ENCODE measurements at places on chromosomes 2 and 18.

DNA sequence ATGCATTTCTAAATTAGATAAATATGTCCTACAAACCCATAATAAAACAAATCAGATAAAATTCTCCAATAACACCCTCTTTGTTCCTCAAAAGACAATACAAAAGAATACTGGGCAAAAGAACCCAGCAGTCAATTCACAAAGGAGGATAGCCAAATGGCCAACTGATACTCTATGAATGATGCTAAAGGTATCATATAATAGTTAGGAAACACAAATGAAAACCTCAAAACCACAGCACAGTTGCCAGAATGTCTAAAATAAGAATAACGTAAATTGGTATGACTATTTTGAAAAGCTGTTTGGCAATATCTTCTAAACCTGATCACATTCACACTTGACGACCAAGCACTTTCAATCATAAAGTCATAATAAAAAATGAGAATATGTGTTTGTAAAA, 315.4 kb downstream of the CDH7 start:
- no peak for DNase-seq

DNA sequence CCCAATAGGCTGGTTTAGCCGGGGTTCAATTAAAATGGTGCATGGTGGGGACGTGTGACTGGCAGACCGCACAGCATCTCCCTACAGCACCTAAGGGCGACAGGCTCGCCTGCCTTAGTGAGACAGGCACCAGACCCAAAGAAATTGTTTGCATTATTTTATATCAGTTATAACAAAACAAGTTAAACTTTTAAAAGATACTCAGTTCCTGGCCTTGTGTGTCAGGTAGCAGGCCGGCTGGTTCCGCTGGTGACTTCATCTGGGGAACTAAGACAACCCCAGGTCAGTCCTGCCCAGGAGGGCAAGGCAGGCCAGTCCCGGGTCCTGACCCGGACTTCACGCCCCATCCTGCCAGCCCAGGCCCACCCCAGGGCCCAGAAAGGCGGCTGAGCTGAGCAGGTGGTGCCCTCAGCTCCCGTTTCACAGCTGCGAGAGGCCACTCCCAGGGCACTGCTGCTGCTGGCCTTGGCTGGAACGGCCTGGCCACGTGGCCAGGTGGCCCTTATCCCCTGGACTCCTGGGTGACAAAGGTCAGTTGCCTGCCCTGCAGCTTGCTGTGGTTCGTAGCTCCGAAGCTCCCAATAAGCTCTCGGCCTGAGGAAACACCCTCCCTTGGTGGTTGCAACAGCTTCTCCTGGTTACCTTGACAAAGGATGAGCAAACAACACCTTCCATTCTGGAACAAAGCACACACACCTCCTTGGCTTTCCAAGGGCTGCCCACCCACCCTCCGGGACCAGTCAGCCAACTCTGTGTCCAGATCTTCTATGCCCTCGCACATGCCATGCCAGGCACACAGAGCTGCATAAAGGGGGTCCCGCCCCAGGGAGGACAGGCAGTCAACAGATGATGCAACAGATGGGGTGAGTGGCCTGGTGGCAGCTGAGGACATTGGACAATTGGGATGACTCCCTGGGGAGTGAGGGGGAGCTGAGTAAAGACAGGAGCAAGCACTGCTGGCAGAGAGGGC, 11.3 kb upstream of the AGXT start:
- DNase-seq, result no peak

DNA sequence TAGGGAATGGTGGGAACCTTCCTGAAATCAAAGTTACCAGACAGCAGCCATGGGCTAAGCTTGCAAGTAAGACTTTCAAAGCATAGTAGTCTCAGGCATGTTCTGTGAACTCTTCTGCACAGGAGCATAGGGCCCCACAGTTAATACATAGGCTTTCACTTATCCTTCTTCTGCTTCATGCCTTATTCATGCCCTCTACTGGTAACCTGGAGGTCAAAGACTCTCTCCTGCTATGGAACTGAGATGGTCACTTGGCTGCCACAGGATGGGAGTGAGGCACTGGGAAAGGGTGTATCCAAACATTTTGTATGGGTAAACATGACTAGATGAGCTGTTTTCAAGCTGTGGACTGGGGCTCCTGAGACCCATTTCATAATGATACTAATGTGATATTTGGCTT, 49.1 kb upstream of the ZNF638 start:
- DNase-seq, result no peak

- DNase-seq, result no peak
Measured at GRCh38 chr2:203586206-203586605, 51.1 kb upstream of the RAPH1 start.

DNA sequence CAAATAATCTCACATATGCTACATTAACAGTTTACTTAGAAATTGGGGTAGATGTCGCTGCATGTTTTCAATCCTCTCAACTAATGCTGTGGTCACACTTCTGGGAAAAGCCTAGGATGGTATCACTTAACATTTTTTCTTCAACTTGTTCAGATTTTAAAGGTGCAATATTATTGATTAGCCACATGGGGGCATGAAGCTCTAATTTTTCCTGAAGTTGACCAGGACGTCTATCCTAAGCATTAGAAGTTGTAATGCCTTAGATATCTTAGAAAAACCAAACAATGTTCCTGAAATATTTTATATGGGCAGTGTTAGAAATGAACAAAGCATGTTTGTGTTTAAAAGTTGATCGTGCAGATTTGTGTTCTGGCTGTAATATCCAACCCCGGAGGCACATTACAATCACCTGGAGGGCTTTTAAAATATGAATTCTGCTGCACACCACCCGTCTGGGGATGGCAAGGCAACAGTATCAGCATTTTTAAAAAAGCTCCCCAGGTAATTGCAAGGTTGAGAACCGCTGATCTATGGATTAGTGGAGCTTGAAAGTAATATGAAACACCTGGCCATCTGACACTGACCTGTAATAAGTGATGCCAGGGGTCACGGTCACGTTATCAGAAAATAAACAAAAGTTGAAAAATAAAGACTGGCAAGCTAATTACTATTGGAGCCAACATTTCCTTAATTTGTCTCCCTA, 100.5 kb upstream of the LMAN1 start:
- peak; percentile 67 for DNase-seq

DNA sequence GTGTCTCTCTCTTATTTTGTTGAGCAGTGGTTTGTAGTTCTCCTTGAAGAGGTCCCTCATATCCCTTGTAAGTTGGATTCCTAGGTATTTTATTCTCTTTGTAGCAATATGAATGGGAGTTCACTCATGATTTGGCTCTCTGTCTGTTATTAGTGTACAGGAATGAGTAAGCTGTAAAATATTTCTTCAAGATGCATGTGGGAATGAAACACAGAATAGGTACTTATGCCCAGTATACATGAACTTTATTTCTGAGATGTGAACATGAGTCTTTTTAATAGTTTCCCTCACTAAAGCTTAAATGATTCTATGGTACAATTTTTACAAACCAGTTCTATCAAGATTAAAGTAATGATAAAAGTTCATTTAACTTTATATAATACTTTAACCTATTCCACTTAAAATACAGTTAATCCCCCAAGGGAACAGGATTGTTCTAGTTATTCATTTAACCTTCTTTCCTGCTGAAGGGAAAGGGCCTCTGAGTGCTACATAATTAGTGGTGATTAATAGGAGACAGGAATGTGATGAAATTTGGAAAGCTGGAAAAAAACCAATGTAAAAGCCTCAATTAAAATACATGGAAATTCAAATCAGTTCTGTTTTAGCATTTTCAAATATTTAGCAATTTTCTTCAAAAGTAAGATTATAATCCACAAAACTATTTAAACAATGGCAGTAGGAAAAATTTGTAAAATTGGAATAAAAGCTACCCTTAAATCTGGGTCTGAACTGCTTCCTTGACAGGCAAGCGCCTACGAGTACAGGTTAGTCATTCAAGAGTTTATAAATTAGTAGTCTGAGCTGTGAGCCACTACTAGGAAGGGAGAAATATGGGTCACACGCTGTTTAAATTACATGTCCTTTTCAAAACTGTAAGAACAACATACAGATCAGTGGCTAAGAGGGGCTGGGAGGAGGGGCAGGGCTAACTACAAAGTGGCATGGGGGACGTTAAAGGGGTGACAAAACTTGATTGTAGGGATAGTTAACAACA, 28.9 kb downstream of the SPIRE1 start:
- DNase-seq, result peak; percentile 79

GRCh38 chr2:101658387-101658786, 39.1 kb upstream of the MAP4K4 start:
- no peak for DNase-seq

DNA sequence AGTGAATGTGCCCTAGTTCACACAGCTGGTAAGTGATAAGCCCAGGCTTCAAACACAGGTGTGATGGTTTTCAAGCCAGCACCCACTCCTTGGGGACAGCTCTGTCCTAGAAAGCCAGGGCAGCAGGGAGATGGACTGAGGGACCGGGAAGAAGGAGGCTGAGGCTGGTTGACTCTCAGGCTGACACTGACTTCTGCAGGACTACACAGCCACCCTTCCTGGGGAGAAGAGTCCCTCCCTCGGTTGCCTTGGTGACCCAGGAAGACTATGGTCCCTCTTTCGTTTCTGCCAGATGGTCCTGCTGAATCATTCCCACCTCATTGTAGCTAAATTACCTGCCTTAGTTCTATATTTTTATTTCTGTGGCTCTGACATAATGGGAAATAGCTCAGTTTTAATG, 11.3 kb upstream of the FSHR start:
- no peak for DNase-seq

DNA sequence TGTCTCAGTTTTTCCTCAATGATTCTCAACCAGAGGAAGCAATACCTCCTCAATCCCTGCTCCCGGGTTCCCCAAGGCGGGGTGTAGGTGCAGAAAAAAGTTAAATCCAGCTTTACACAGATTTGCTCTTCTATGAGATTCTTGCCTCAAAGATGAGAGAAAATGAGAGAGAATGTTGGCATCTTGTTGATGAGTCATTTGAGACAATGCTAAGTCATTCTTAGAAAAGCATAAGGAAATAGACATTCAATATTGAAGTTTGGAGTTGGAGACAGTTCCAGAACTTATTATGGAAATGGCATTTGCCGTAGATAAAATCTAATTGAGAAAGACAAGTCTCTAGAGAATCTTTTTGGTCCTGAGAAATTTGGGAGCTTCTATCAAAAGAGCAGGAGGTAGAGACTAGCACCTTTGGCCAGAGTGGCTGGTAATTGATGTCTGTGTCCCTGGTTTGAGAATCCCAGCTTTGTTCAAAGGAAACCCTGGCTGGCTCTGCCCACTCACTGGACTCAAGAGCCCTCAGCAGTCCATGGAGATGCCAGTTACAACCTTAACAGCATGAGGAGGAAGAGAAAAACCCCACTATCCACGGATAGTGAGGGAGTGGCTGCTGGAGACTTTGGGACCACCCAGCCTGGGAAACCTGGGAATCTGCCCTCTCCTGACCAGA, 181.2 kb downstream of the FAM124B start:
- peak; percentile 57 for DNase-seq

DNA sequence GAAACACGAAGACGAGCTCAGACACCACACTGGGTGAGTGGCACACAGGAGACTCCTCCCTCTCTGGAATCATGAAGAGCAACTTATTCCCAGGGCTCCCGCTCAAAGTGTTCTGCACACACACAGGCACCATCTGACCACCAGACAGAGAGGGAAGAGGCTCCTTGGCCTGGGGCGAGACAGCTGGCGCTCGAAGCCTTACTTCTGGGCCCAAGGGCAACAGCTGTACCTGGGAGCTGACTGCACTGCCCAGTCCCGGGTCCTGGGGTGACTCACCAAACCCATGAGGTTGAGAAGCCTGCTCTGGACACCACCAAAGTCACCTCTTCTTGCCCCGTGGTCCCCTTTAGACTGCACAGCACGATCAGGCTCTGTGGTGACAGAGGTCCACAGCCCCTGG, 42.4 kb downstream of the ADCY3 start:
- no peak for DNase-seq

GRCh38 chr2:175030380-175031271, 25.4 kb upstream of the CHN1 start:
- DNase-seq, result peak; percentile 45

DNA sequence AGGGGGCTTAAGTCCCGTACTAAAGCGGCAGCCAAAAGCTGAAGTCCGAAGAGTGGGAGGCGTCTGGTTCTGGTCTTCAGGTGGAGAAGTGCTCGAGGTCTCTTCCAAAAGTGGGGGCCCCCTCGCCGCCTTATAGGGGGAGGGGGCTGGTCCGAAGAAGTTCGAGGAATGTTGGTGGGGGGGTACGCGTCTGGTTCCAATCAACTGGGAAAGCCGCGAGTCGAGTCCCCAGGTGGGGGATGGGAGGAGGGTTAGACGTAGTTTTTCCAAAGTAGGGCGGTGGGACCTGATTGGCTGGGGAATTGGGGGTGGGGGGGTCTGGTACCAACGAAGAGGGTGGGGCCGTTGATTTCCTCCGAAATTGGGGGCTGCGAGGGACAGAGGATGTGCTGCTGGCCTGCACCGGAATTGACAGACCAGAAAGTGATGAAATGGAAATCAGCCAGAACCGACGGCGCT, 594 bp downstream of the ITM2C start:
- DNase-seq, result peak; percentile 37

DNA sequence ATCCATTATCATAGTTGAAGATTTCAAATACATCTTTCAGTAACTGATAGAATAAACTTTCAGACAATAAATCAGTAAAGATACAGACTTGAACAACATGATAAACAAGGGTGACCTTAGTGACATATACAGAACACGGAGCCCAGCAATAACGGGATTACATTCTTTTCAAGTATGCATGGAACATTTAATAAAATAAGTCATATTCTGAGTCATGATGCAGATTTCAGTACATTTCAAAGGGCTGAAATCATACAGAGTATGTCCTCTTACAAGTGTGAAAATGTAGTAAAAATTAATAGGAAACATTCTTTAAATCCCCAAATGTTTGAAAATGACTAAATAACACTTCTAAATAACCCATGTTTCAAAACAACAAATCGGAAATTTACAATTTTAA, 17.2 kb upstream of the KLHL29 start:
- peak; percentile 43 for DNase-seq

GRCh38 chr2:10919410-10919770, 7.7 kb downstream of the KCNF1 start:
- no peak for DNase-seq

GRCh38 chr18:2312440-2312839, 258.9 kb downstream of the METTL4 start:
- no peak for DNase-seq

GRCh38 chr18:34399892-34400291, 175.2 kb upstream of the NOL4 start:
- DNase-seq, result no peak

GRCh38 chr2:15733867-15734673, 142.4 kb downstream of the DDX1 start:
- peak; percentile 50 for DNase-seq

- no peak for DNase-seq
Measured at GRCh38 chr2:85342156-85342555, 12.2 kb downstream of the RETSAT start.

- DNase-seq, result no peak
Measured at GRCh38 chr2:144518748-144519596, 947 bp downstream of the ZEB2 start.

DNA sequence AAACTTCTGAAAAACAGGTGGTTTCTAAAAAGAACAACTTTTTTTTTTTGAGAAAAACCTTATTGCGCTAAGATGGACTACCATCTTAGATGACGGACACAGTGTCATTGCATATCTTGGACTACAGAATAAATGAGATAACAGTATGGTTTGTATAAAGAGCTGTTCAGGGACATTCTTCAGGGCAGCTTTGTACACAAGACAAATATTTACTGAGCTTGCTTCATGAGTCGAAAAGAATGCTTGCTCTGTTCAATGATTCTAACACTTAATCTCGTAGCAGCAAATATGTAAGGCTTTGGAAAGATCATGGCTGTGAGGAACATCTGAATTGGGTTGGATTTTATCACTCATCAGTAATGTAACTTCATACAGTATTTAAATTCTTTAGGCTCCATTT, 282.5 kb upstream of the CWC22 start:
- no peak for DNase-seq
